ENCODE measurements at places on chromosomes 2 and 18.

DNA sequence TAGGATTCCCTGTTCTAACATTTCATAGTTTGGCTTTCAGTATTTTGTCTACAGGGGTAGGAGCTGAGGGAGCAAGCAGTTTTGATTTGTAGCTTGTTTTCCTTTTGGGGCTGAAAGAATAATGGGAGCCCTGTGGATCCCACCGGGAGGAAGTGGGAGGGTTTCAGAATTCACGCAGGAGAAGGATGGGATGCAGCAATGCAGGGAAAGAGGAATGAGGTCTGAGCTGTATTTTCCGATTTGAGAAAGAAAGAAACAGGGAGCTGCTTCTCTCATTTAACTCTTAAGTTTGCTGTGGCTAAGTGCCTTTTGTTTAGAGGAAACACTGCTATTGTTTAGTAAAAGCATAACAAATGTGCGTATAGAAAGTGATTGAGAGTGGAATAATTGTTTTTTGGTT is 141.0 kb downstream of the ADCYAP1 start:
- no peak for DNase-seq

DNA sequence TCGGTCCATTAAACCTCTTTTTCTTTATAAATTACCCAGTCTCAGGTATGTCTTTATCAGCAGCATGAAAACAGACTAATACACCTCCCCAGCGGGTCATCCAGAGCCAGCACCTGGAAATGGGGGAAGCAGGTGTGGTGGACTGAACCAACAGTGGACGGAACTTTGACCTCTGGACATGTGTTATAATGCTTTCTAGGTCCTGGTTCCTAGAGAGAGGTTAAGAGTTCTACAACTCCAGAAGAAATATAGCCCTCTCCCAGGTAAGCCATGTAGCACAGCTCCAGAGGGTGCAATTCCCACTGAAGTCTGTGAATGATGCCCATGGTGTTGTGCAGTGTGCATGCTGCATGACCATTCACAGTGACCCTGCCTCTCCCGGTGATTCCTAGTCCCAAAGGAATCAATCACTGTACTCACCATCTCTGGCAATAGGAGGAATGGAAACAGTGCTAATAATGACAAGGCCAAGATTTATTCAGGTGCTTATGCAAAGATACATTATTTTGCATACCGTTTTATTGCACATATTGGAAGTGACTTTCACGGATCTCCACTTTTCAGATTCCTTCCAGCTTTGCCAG is 45.2 kb upstream of the MYO1B start:
- DNase-seq = no peak

DNA sequence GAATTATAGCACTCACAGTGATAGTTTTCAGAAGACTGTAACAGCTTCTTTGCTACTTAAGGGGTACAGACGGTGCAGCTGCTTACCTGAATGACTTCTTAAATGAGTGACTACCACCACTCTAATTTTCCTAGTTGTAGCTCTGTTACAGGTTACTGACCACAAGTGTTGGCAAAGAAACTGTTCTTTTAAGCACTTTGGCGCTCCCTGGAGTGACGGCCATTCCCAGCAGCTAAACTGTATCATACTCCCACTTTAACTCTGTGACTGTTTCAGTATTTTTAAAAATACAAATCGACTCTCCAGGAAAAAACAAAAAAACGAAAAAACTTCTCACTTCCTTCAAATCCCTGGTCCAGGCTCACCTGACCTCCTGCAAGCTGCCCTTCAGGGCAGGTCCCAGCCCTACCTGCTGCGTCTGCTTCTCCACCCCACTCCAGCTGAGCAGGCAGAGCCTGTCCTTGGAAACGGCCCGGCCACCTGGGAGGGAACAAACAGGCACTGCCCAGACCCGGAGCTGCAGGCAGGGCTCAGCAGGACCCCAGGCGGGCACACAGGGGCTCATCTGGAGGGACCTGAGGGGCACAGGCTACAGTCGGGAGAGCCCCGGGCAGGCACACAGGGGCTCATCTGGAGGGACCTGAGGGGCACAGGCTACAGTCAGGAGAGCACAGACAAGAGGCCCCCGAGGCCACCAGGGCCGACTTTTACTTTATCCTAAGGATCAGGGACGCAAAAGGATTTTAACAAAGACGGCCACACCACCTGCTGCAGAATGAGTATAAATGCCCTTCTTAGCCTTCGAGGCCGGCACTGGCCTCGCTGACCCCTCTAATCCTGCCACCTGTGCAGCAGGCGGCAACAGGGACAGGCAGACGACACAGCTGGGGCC is 24.5 kb downstream of the SLC66A2 start:
- no peak for DNase-seq

GRCh38 chr2:108084311-108084710 is 98.0 kb downstream of the SLC5A7 start:
- no peak for DNase-seq

GRCh38 chr18:79046522-79046921 is 22.7 kb upstream of the ATP9B start:
- DNase-seq = no peak

- no peak for DNase-seq
These were observed 134.4 kb upstream of the SLC1A4 start for GRCh38 chr2:64854773-64855237.

DNA sequence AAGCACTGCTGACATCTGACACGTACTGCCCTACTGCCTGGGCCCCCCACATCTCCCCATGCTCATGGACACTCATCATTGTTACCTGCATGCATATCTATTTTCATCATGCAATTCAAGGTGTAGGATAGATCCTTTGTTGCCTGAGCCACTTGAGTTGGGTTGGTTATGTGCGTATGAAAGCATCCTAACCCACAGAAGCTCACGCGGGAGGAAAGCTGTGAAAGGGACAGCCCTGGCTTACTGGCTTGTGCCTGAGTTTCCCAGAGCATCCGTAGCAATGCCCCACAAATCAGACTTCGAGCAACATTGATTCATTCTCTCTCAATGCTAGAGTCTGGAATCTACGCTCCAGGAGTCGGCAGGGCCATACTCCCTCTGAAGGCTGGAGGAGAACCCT is 285.5 kb downstream of the PHLPP1 start:
- no peak for DNase-seq

DNA sequence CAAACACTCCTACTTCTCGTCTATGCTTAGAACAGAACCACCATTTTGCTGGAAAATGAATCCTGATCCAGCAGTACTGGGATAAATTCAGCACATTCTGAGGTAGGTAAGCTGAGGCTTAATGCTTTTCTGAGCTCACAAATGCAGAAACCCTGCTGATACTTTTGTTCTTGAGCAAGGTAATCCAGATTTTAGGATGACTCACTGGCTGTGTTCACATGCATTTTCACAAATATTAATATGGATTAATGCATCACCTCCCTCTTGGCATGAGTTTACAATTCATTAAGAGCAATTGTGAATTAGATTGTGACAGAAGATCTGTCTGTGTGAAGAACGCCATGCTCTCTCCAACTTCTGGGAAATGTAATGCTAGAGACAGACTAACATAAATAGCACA is 42.2 kb downstream of the RAD51AP2 start:
- no peak for DNase-seq

Data from CD4-positive, alpha-beta T cell treated with Interleukin-21 for 1 hour (primary cell).